ENCODE measurements at places on chromosomes 12 and 14. TPM values are rescaled to one million over a fixed set of nuclear protein-coding genes. Genes with fewer than 3 reads are reported as not detected.

DNA sequence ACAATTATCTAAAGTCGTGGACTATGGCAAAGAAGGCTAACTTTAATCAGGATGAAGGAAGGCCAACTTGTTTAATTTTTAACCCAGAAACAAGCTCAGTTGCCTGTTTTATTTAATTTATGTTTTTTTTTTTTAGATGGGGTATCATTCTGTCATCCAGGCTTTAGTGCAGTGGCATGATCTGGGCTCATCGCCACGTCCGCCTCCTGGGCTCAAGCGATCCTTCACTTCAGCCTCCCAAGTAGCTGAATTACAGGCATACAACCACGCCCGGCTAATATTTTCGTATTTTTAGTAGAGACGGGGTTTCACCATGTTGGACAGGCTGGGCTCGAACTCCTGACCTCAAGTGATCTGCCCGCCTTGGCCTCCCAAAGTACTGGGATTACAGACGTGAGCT, 19.7 kb downstream of the NUDT4 start:
- DNase-seq, result no peak

GRCh38 chr12:62260733-62261683, 804 bp downstream of the USP15 start:
- DNase-seq, result peak; percentile 53

- no peak for DNase-seq
Observed at GRCh38 chr12:83150465-83151189, 463.9 kb downstream of the TMTC2 start.

DNA sequence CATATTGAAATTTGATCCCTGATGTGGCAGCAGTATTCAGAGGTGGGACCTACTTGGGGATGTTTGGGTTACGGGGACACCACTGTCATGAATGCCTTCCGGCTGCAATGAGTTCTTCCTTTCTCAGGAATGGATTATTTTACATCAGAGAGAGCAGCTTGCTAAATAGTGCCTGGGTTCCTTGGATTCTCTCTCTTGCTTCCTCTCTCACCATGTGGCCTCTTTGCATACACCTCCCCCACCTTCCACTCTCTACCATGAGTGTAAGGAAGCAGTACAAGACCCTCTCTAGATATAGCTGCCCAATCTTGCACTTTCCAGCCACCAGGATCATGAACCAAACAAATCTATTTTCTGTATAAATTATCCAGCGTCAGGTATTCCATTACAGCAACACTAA, 15.4 kb upstream of the SCAF11 start:
- DNase-seq, result no peak

DNA sequence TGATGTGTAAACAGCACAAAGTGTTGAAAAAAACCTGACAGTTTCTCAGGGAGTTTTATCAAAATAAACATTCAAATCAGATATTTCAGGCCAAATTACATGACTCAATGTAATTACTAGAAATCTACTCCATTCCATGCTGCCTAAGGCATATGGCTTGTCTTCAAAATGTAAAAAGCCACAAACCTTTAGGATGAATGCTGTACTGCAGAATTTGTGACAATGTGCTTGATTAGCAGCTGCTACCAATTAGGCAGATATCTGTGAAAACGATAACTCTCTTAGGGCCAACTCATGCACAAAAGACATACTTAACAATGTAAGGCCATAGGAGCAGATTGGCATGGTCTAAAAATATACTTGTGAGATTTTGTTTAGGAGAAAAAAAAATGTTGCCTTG, 267.0 kb downstream of the DACT1 start:
- DNase-seq, result no peak

Gene CD4
- 0.22 TPM for total RNA-seq

- no peak for DNase-seq
Observed at GRCh38 chr14:49959822-49960408, 67.0 kb downstream of the ARF6 start.

- no peak for DNase-seq
Observed at GRCh38 chr12:28987538-28988324, 161.3 kb upstream of the FAR2 start.

DNA sequence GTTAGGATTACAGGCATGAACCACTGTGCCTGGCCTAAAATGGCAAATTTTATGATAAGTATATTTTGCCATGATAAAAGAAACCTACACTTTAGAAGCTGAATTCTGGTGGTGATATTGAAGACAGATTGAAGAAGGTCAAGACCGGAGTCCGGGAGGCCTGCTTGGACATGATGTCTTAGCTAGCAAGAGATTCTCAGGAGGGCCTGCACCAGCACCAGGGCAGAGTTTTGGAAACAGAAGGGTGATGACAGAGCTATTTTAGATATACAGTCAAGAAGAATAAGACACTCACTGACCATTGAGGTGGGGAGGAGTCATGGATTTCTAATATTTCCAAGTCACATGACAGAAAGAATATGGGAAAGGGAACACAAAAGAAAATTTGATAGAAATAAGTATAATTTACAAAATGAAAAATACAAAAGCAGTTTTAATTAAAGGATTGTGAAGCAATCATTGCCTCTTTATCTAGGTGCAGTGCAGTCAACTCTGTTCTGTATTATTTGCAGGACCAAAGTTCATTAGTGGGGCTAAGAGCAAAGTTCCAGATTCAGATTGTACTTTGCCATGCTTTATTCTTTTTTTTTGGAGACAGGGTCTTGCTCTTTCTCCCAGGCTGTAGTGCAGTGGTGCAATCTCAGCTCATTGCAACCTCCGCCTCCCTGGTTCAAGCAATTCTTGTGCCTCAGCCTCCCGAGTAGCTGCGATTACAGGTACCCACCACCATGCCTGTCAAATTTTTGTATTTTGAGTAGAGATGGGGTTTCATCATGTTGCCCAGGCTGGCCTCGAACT, 9.3 kb upstream of the PPP4R3A start:
- no peak for DNase-seq

- no peak for DNase-seq
Observed at GRCh38 chr12:48156652-48157017, 680 bp downstream of the ASB8 start.

Gene AMDHD1
- total RNA-seq, result 0.61 TPM

Measured in activated B cell treated with CpG ODN at 0.5 μM for 24 hours (primary cell).